ENCODE measurements at places on chromosomes 13 and 19. TPM values are rescaled to one million over a fixed set of nuclear protein-coding genes. Genes with fewer than 3 reads are reported as not detected.

GRCh38 chr13:97249093-97249795 is 27.1 kb downstream of the MBNL2 start:
- peaks cover 53% of the 10 kb centered on the region for H3K4me1 ChIP-seq
- no peak overlapping the region for H3K4me3 ChIP-seq
- DNase-seq, result no peak
- no peaks in the 10 kb centered on the region for H3K27me3 ChIP-seq
- H3K36me3 ChIP-seq, result no peaks in the 10 kb centered on the region

DNA sequence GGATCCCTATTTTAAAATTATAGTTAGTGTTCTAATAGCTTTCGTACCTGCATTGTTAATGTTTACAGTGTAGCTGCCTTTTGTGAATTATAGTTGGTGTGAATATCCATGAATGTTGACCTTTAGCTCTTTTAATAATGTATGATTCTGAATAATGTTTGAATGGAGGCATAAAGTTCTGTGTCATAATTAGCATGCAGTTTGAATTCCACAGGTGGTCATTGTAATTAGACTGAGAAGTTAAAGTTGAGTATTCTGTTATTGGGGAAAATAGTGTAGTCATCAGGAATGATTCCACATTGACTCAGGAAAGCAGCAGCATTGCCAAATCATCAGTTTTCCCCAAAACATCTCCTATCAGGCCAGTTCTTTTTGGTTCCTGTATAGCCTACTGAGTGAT is 12.1 kb downstream of the GPR18 start:
- no peak overlapping the region for H3K4me3 ChIP-seq
- DNase-seq, result no peak
- H3K36me3 ChIP-seq, result 0 out of 2 replicates have a peak, but pooled peaks cover 8% of the 10 kb centered on the region
- H3K27me3 ChIP-seq, result no peaks in the 10 kb centered on the region

- no peaks in the 10 kb centered on the region for H3K36me3 ChIP-seq
- DNase-seq, result no peak
- no peak overlapping the region for H3K27ac ChIP-seq
- no peaks in the 10 kb centered on the region for H3K27me3 ChIP-seq
Observed at GRCh38 chr19:29849208-29849607, 37.4 kb downstream of the CCNE1 start.

GRCh38 chr19:40139533-40140287 is 49.0 kb upstream of the ZNF780A start:
- H3K27me3 ChIP-seq, result peaks cover 18% of the 10 kb centered on the region
- no peak overlapping the region for H3K4me3 ChIP-seq
- DNase-seq, result peak; percentile 48
- no peak overlapping the region for H3K27ac ChIP-seq

- H3K27ac ChIP-seq, result no peak overlapping the region
- DNase-seq, result no peak
- no peaks in the 10 kb centered on the region for H3K36me3 ChIP-seq
- H3K4me1 ChIP-seq, result no peaks in the 10 kb centered on the region
- H3K27me3 ChIP-seq, result no peaks in the 10 kb centered on the region
Observed at GRCh38 chr19:51251468-51251820, 564 bp downstream of the SIGLECL1 start.

DNA sequence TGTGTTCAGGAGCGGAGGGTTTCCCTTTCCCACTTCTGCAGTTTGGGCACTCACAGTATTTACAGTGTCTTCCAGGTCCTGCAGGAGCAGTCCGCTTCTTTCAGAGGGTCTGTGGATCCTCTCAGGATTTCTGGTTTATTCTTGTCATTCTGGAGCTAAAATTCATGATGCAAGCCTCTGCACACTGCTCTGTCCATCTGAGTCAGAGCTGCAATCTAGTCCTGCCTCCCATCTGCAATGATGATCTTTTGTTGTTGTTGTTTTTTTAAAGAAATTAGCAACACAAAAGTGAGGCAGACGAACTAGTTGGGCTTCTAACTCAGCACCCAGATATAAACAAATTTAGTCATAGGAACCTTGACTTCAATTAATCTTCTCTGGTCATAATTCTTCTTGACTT is 86.5 kb downstream of the DLEU7 start:
- H3K27me3 ChIP-seq, result no peaks in the 10 kb centered on the region
- H3K4me1 ChIP-seq, result peaks cover 6% of the 10 kb centered on the region
- no peak for DNase-seq
- H3K36me3 ChIP-seq, result no peaks in the 10 kb centered on the region
- no peak overlapping the region for H3K4me3 ChIP-seq
- H3K27ac ChIP-seq, result 0 out of 2 replicates have a peak overlapping the region, but pooled peaks have one; percentile 2

- H3K27me3 ChIP-seq, result no peaks in the 10 kb centered on the region
- H3K4me3 ChIP-seq, result no peak overlapping the region
- peaks cover 39% of the 10 kb centered on the region for H3K4me1 ChIP-seq
- no peaks in the 10 kb centered on the region for H3K36me3 ChIP-seq
Observed at GRCh38 chr19:49468746-49469447, 5.1 kb upstream of the FLT3LG start.

DNA sequence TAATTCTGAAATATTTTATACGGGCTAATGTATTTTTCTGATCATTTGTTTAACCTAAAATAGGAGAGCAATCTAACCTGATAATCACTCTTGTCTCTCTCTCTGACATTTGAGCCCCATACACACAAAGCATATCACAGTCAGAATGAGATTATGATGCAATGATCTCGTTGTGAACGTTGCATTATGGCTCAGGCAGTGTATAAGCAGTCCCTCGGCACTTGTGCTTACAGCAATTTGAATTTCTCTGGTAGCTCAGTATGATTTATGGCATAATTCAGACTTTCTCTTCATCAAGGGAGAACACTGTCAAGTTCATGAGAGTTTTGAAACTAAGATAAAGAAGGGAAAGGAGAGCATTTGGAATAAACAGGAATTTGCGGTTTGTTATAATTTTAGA is 256.1 kb downstream of the DACH1 start:
- H3K27ac ChIP-seq, result no peak overlapping the region
- H3K4me1 ChIP-seq, result no peaks in the 10 kb centered on the region
- no peaks in the 10 kb centered on the region for H3K36me3 ChIP-seq
- H3K27me3 ChIP-seq, result no peaks in the 10 kb centered on the region
- DNase-seq, result no peak

DNA sequence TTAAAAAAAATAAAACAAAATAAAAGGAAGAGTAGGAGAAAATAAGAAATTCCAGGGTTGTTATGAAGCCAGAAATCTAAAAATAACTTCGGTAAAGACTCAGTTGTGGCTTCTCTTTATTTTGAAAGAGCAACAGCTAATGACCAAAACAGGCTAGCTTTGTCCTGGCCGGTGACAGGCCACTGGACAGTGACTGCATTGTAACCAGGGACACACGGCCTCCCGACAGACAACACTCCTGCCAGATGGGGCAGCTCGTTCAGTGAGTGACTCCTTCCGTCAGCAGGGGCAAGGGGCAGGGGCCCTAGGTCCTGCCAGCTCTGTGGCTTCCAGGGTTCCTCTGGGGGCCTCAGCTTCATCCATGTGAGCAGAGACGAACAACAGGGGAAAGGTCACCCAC is 173.4 kb downstream of the KATNAL1 start:
- no peaks in the 10 kb centered on the region for H3K4me1 ChIP-seq
- no peak for DNase-seq
- H3K27ac ChIP-seq, result no peak overlapping the region
- no peak overlapping the region for H3K4me3 ChIP-seq
- no peaks in the 10 kb centered on the region for H3K27me3 ChIP-seq

- no peak overlapping the region for H3K27ac ChIP-seq
- H3K4me1 ChIP-seq, result no peaks in the 10 kb centered on the region
- no peaks in the 10 kb centered on the region for H3K27me3 ChIP-seq
- H3K4me3 ChIP-seq, result no peak overlapping the region
- no peak for DNase-seq
- H3K36me3 ChIP-seq, result no peaks in the 10 kb centered on the region
Observed at GRCh38 chr13:75870397-75870903, 234.3 kb downstream of the LMO7 start.

PPP1R13L gene
- 89.1 TPM for total RNA-seq

- no peak overlapping the region for H3K27ac ChIP-seq
- H3K36me3 ChIP-seq, result no peaks in the 10 kb centered on the region
- H3K4me1 ChIP-seq, result no peaks in the 10 kb centered on the region
- no peaks in the 10 kb centered on the region for H3K27me3 ChIP-seq
- no peak overlapping the region for H3K4me3 ChIP-seq
- DNase-seq, result no peak
Observed at GRCh38 chr13:109651854-109652253, 134.5 kb downstream of the IRS2 start.

RNASEH2B gene
- 41.3 TPM for total RNA-seq

CEACAM4 gene
- not detected for total RNA-seq

- no peaks in the 10 kb centered on the region for H3K27me3 ChIP-seq
- H3K27ac ChIP-seq, result no peak overlapping the region
- no peaks in the 10 kb centered on the region for H3K4me1 ChIP-seq
- no peaks in the 10 kb centered on the region for H3K36me3 ChIP-seq
- DNase-seq, result no peak
Observed at GRCh38 chr13:100029933-100030332, 48.3 kb downstream of the ZIC2 start.

- H3K27me3 ChIP-seq, result no peaks in the 10 kb centered on the region
- H3K27ac ChIP-seq, result no peak overlapping the region
- DNase-seq, result no peak
- peaks cover 5% of the 10 kb centered on the region for H3K4me1 ChIP-seq
Observed at GRCh38 chr19:6374711-6375410, 872 bp downstream of the PSPN start.

ZNF575 gene
- total RNA-seq, result 1.9 TPM

GRCh38 chr13:23289917-23290357 is 109.2 kb downstream of the SGCG start:
- H3K36me3 ChIP-seq, result no peaks in the 10 kb centered on the region
- H3K4me1 ChIP-seq, result no peaks in the 10 kb centered on the region
- no peak overlapping the region for H3K27ac ChIP-seq
- H3K27me3 ChIP-seq, result no peaks in the 10 kb centered on the region
- DNase-seq, result no peak

- DNase-seq, result no peak
- H3K36me3 ChIP-seq, result peaks cover under 1% of the 10 kb centered on the region
- no peak overlapping the region for H3K27ac ChIP-seq
- H3K4me1 ChIP-seq, result no peaks in the 10 kb centered on the region
Observed at GRCh38 chr19:3770136-3770999, 1.7 kb downstream of the RAX2 start.

DNA sequence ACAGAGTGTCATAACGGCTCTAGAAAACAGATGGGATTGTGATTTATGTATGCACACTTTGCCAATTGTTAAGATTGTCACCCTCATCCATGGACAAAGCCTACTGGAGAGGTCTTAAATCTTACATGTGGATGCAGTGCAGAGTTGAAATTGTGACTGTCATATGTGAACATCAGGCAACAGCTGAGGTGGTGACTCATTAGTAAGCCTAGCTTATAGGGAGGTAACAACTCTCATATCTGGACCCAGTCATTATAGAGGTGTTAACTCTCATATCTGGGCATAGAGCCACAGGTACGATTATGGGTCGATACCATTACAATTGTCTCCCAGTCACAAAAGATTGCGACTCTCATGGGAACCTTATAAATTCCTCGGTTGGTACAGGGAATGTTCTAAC is 29.8 kb upstream of the ZNF254 start:
- no peaks in the 10 kb centered on the region for H3K36me3 ChIP-seq
- H3K4me3 ChIP-seq, result no peak overlapping the region
- H3K4me1 ChIP-seq, result peaks cover 20% of the 10 kb centered on the region
- H3K27me3 ChIP-seq, result no peaks in the 10 kb centered on the region

DNA sequence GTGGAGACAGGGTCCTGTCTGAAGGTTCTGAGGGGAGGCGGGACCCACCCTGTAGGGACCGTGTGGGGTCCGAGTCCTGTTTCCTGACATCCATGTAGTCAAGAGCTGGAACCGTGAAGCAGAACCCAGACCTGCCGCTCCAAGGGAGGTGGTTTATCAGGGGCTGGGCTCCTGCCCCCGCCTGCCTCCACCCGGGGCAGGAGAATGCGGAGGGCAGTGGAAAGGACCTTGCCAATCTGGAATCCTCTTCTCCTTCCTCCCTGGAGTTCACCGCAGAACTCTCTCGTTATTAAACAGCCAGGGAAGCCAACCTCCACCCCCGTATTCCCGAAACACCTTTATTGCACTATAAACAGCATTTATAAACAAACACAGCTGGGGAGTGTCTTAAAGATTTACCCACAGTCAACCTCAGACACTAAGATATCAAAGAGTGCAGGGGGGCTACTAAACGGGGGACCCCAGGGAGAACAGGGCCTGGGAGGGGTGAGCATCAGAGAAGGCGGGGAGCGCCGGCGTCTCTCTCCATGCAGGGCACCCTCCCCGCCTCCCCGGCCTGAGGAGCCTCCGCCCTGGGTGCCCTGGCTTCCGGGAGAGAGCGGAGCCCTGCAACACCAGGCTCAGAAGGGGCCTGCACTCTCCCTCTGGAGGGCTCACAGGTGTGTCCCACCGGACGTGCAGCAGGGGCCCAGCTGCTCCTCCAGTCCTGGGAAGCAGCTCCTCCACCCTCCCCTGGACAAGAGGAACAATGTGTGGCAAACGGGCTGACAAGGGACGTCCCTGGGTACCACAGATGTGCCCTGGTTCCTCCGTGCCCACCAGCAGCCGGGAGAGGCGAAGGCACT is 3.6 kb downstream of the C2CD4C start:
- no peaks in the 10 kb centered on the region for H3K36me3 ChIP-seq
- no peak overlapping the region for H3K27ac ChIP-seq
- DNase-seq, result no peak
- peaks cover 14% of the 10 kb centered on the region for H3K4me1 ChIP-seq
- peaks cover 4% of the 10 kb centered on the region for H3K27me3 ChIP-seq

- H3K36me3 ChIP-seq, result no peaks in the 10 kb centered on the region
- H3K27me3 ChIP-seq, result no peaks in the 10 kb centered on the region
- no peaks in the 10 kb centered on the region for H3K4me1 ChIP-seq
- no peak overlapping the region for H3K27ac ChIP-seq
Observed at GRCh38 chr19:28883241-28883693, 329.7 kb downstream of the UQCRFS1 start.

GRCh38 chr13:24045597-24045996 is 114.9 kb upstream of the SPATA13 start:
- no peaks in the 10 kb centered on the region for H3K36me3 ChIP-seq
- DNase-seq, result no peak

DNA sequence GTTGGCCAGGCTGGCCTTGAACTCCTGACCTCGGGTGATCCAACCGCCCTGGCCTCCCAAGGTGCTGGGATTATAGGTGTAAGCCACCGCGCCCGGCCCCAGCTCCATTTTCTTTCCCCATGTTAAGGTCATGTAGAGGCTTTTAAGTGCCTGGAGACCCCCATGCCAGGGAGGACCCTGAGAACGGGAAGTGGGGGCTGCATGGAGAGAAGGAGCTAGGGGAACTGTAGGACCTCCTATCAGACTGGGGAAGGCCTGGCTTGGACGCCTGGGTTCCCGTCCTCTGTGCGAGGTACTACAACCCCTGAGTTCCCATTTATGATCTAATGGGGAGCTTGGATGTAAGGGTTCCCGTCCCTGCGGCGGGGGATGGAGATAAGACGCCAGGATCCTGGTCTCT is 714 bp upstream of the NPAS1 start:
- DNase-seq, result no peak
- H3K4me3 ChIP-seq, result no peak overlapping the region
- H3K36me3 ChIP-seq, result no peaks in the 10 kb centered on the region
- peaks cover 15% of the 10 kb centered on the region for H3K4me1 ChIP-seq

All from HCT116 (cell line).